HFF-Myc (cell line): ENCODE measurements at places on chromosomes 11 and 22.

GRCh38 chr11:72041364-72042063 lies 38.8 kb downstream of the NUMA1 start:
- peak; percentile 21 for DNase-seq

GRCh38 chr11:128359515-128359914 lies 227.8 kb downstream of the ETS1 start:
- DNase-seq, result no peak

GRCh38 chr11:124798991-124799347 lies 1.2 kb downstream of the MSANTD2 start:
- DNase-seq, result peak; percentile 70

DNA sequence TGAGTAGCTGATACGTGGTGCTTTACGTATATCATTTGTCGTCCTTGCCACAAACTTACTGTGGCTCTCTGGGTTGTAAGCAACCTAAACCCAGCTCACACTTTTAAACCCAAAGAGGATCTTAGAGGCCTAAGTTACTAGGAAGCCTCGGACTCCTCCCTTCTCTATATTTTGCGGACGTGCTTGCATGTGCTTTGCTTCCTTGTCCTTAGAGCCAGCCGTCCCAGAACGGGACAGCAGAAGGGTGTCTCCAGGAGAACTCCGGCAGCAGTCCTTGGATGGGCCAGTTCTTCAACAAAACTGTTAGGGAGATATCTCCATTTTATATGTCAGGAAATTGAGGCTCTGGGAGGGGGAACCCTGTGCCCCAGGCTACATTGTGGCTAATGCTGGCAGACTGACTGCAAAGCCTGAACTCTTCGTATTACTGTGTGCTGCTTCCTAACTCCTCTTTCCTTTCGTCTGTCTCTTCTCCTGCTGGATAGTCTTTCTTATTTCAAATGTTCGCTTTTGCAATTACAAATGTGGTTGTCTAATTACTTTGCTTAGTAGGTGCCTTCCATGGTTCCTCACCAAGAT lies 33.8 kb downstream of the TNRC6B start:
- no peak for DNase-seq

GRCh38 chr11:29260939-29261705 lies 755.7 kb downstream of the KCNA4 start:
- DNase-seq, result no peak

DNA sequence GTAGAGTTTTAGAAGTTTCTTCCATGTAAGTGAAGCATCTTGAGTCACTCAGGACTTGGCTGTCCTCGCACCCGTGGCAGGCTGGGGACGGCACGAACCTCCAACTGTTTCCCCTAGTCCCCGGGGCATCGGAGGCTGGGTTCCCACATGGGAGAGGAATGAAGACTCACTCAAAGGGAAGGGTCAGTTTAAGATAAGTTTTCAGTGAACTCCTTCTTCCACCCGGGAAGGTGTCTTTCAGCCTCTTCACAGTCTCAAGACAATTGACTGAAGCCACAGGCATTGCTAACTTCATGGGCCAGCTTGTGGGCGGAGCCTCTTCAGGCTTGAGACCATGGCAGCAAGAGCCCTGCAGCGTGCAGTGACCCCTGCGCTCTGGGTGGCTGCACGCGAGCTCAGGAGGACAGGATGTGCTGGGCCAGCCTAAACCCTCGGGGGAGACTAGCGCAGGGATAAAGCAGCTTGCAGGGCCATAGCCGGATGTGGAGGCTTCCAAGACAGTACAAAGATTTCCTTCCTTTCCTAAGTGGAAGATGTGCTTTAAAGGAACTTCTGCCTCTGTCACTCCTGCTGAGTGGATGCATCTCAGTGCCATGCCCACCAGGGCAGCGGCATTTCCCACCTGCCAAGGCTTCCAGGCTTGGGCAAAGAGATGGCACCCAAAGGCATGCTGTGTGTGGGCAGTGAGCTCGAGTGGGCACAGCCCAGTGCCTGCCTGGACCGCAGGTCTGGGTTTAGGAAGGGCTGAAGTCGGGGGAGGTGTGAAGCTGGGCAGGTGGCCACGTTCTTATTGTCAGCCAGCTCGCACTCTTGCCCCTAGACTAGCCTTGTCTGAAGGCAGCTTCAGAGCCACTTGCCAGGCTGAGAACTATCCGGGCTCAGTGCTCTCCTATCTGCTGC lies 32.9 kb downstream of the PPIL2 start:
- DNase-seq, result peak; percentile 17

DNA sequence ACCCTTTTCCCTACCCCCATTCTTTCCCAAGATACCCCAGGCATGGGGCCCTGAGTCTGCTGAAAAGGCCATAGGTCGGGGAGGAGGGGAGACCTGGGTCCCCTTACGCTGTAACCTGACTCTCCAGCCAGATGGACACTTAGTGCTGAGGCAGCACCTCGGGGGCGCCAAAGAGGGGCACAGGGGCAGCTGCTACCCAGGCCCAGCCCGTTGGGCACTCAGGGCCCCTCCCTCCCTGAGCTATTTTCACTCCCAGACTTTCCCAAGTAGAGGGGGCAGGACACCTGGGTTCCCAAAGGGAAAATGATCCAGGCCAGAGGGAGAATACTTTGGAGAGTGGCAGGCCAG lies 933 bp downstream of the ACTN3 start:
- no peak for DNase-seq

- DNase-seq, result peak; percentile 63
These were observed 6.7 kb upstream of the CAPRIN1 start for GRCh38 chr11:34044664-34045485.

DNA sequence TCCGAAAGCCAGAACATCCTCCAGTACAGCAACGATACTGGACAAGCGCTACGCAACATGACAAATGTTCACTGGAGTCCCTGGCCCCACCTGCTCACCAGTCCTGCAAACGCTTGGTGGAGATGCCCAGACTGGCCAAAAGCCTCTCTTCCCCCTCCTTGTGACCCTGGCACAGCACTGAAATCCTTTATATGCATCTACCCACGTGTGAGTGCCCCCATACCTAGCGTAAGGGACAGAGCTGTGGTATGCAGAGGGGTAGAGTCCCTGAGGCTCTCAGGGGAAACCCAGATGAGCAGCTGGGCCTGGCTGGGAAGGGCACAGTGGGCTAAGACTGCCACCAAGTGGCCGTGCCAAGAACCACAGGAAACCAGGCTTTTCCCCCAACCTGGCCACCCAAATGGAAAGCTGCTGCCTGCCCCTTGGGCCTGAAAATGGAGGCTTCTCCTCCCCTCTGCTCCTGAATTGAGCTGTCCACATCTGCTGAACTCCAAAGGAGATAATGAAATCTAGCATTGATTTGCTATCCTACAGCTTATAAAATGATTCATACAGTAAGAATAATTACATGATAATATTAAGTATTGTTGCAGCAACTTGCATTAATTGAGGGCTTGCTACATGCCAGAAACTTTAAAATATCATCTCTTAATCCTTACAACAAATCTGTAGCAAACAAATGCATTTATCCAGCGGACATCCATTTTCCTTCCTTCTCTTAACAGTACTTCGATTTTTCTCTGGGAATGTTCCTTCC lies 24.8 kb upstream of the TTC12 start:
- peak; percentile 19 for DNase-seq

DNA sequence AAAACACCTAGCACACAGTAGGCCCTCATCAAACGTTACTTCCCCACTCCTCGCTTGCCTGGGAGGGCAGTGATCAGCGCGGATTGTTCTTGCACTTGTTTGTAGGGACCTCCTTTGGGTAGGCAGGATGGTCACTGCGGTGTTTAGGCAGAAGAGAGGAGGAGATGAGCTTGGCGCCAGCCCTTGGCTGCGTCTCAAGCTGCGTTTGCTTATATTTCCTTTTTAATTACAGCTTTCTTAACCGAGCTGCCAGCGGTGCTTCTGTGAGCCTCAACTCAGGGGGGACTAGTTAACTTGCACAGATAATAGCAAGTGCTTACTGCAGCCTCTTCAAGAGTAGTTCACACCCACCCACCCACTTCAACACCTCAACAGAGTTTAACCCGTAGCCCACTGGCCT lies 15.1 kb downstream of the IFT27 start:
- no peak for DNase-seq

DNA sequence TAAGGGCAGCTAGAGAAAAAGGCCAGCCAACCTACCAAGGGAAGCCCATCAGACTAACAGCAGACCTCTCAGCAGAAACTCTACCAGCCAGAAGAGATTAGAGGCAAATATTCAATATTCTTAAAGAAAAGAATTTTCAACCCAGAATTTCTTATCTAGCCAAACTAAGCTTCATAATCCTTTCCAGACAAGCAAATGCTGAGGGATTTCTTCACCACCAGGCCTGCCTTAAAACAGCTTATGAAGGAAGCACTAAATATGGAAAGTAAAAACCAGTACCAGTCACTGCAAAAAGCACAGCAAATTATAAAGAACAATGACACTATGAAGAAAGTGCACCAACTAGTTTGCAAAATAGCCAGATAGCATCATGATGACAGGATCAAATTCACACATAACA lies 30.6 kb upstream of the CASP12 start:
- no peak for DNase-seq

DNA sequence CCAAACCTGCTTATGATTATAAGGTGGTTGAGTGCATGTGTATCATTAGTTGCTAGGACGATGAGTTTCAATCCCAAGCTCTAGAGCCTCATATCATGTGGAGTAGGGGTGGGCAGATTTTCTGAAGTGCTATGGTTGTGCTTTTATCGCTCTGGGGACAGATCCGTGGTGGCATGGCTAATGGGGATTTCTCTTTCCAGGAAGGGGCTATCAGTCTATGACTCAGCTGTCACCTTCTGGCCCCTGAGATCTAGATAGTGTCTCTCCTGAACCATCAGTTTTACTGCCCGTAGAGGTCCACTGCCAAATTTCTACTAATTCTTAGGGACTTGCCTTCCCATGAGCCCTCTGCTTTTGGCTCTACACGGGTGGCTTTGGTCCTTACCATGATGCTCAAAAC lies 51.8 kb downstream of the FDX1 start:
- no peak for DNase-seq

DNA sequence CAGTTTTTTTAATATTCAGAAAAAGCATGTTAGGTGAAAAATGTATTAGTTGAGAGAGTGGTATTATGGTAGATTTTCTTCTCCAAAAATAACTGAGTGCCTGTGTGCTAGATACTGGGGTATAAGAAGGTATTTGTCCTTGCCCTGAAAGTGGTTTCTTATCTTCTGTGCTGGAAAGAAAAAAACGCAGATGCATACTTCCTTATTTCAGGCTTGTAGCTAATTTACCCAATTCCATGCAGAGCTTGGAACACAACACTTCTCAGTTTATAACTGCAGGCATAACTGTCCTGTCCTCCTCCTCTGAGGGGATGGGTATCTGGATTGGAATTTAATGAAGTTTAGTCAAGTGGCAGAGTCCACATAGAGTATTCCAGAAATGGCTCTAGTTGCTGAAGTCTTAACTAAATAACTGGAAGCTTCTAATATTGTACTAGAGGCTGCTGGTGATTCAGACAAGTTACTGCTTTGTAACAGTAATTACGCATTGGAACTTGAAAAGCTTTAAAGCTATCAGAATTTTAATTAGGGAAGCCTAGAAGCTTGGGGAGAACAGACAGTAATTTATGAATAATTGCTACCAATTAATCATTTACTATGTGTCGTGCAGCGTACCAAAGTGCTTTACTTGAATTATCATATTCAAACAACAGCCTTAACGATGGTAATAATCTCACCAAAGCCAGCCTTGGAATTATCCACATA lies 12.7 kb upstream of the C11orf91 start:
- no peak for DNase-seq

- no peak for DNase-seq
These were observed 22.3 kb downstream of the UPB1 start for GRCh38 chr22:24517446-24517845.

DNA sequence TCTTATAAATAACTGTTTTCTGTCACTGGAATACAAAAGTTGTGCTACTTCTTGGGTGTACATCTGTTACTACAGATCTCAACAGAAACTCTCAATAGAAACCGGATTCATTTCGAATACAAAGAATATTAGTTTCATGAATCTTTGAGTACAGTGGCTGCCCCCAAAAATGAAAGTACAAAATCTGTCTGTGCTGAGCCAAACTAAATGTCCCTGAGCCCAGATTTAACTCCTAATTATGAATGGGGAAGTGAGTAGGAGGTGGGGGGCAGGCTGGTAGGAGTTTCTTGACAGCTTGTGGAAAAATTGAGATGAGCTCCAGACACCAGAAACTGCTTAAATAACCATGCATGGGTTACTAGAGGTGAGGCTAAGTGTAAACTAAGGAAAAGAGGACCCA lies 41.6 kb downstream of the PITPNB start:
- no peak for DNase-seq
